Occipital lobe (tissue), 3 donors: ENCODE measurements at places on chromosomes 1 and 21. TPM values are rescaled to one million over a fixed set of nuclear protein-coding genes. Genes with fewer than 3 reads are reported as not detected.

Gene SYNC
- 4.1 TPM for total RNA-seq

Gene HMCN1
- 2.0 TPM for total RNA-seq

Gene BCAN
- total RNA-seq: 95.8 TPM

Gene FAM131C
- 1.7 TPM for total RNA-seq

Gene SCP2
- 72.7 TPM for total RNA-seq

Gene SLAMF8
- not detected for total RNA-seq
